ENCODE measurements at places on chromosomes 16 and 17. TPM values are rescaled to one million over a fixed set of nuclear protein-coding genes. Genes with fewer than 3 reads are reported as not detected.

The FSCN2 gene
- not detected for total RNA-seq

The HEATR9 gene
- total RNA-seq: 0.38 TPM

The DNAH9 gene
- not detected for total RNA-seq

DNA sequence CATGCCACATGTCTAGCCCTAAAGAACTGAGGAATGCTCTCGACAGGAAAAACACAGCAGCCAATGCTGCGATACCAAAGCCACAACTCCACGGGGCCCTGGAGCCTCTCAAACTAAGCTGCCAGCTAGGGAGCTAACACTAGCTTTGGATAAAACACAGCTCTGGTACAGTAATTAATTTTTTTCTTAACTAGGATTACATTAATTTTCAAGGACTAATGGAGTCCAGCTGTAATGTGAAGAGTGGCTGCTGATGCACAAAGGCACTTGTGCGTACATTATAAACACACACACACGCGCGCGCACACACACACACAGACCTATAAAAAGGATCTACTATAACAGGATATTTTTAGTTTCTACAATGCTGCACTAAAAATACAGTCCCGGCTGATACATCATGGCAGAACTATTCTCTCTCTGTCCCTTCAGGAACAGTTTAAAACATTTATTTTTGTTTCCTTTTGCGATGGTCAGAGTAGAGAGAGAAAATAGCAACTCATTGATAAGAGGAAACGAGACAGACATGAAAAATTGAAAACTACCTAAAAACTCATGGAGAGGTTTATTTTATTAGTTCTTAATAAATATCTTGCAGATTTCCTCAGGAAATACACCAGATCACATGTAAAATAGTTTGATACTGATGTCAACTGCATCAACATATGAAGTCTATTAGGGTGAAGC lies 88.5 kb downstream of the SMG6 start:
- no peak for DNase-seq

DNA sequence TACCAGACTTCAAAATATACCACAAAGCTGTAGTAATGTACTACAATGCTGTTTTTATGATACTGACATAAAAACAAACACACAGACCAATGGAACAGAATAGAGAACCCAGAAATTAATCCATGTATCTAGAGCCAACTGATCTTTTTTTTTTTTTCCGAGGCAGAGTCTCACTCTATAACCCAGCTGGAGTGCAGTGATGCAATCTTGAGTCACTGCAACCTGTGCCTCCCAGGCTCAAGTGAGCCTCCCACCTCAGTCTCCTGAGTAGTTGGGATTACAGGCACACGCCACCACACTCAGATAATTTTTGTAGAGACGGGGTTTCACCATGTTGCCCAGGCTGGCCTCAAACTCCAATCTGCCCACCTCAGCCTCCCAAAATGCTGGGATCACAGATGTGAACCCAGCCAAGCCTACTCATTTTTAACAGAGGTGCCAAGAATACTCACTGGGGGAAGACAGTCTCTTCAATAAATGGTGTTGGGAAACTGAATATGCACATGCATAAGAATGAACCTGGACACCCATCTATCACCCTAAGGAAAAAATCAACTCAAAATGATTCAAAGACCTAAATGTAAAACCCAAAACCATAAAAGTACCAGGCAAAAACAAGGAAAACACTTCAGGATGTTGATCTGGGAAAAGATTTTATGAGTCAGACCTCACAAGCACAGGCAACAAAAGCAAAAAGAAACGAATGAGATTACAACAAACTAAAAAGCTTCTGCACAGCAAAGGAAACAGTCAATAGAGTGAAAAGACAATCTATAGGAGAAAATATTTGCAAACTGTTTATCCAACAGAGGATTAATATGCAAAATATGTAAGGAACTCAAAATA lies 63.1 kb downstream of the STX8 start:
- DNase-seq: peak; percentile 11

DNA sequence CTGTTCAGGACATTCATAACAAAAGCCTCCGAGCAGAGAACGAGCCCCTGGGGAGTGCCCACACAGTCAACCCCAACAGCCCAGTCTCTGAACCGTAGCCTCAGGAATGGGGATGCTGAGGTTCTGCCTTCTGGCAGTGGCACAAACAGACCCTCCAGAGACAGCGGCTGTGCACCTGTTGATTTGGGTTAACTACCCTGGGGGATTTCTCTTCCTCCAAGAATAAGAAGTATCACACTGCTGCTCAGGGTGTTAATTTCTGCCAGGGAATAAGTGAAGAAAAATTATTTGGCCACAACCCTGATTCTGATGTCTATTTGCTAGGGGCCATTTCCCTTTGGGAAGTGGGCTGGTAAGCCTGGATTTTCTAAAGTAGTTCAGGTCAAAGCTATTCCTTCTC lies 51.0 kb upstream of the PIRT start:
- DNase-seq: no peak

DNA sequence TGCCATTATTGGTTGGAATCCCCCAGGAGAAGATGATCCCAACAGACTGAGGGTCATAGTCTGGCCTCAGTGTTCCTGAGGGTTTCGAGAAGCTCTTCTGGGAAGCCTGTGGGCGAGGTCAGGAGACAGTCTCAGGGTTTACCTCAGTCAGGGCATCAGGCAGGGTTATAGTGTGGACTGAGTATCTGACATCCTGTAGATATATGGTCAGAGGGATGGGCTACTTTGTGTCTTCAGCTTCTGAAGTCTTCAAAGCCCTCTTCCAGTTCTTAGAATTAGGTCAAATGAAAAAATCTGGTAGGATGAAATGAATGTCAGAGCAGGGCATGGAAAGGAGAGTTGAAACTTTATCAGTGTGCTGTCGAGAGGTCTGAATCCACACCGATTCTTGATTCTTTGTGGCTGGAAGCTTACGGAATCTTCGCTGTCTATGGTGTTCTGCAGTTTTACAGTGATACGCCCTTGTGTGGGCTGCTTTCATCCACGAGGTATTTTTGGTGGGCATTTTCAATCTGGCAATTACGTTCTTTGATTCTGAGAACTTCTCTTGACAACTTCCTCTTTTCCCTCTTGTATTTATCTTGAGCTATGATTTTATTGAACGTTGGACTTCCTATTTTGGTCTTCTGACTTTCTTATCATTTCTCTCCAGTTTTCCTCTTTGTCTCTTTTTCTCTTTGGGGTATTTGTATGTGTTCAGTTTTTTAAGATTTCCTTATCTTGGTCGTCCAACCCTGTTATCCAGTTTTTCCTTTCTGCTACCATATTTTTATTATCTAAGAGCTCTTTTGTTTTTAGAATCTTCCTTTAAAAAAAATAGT lies 30.4 kb downstream of the BPTF start:
- DNase-seq: peak; percentile 40

GRCh38 chr16:81473066-81473488 lies 28.5 kb downstream of the CMIP start:
- no peak for DNase-seq

GRCh38 chr16:17403859-17404545 lies 66.8 kb downstream of the XYLT1 start:
- DNase-seq: no peak
